ENCODE measurements at places on chromosomes 5 and 9.

GRCh38 chr5:176658007-176658599 lies 10.8 kb downstream of the TSPAN17 start:
- peak; percentile 56 for DNase-seq

- no peak for DNase-seq
Measured at GRCh38 chr9:130518943-130519799, 60.2 kb upstream of the FUBP3 start.

DNA sequence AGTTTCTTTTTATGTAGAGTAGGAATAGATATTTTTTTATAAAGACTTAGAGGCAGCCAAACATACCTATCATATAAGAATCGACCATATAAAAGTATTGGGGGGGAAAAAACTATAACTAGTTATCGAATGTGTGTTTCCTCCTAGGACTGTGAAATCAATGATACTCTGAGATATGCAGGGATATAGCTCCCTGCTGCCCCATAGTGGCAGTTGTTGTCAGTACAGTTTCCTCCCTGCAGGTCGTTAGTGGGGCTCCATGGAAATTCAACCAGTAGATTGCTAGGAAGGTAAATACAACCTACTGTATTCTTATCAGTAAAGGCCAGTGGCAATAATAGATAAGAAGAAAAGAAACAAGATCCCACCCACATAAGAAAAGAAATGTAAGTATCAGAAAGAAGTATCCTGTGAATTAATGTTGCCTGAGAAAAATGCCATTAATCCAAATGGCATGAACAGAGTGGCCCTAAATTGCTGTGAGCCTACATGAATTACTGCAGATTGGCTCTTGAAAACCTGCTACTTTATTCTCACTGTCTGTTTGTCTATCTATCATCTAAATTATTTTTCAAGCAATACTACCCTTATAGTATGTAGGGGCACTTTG lies 136.9 kb upstream of the FBN2 start:
- DNase-seq: no peak

DNA sequence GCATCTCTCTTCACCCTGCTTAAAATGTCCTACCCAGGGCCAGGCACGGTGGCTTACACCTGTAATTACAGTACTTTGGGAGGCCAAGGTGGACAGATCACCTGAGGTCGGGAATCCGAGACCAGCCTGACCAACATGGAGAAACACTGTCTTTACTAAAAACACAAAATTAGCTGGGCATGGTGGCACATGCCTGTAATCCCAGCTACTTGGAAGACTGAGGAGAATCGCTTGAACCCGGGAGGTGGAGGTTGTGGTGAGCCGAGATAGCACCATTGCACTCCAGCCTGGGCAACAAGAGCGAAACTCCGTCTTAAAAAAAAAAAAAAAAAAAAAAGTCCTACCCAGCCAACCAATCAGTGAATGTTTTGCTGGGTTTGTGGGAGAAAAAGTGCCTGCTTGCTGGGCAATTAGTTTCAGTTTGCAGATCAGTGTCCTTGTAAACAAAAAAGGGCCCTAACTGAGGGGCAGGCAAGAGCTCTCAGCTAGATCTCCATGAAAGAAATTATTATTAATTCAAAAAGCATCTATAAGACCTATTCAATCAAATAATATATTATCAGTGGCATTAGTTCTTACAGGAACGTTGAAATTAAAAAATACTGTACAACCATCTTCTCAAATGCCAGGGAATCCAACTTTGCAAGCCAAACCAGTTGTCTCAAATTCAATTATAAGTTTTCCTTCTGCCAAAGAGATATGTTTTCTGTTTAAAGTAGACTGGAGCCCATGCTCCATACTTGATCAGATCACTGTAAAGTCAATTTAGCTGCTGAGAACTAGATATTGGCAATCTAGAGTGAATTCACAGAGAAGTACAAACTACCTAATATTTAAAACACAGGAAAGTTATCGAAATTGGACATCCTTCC lies 3.9 kb downstream of the MEGF9 start:
- DNase-seq: no peak

GRCh38 chr9:107178293-107178692 lies 104.8 kb upstream of the RAD23B start:
- DNase-seq: no peak

- DNase-seq: no peak
Measured at GRCh38 chr9:135644631-135645218, 5.4 kb upstream of the GLT6D1 start.

DNA sequence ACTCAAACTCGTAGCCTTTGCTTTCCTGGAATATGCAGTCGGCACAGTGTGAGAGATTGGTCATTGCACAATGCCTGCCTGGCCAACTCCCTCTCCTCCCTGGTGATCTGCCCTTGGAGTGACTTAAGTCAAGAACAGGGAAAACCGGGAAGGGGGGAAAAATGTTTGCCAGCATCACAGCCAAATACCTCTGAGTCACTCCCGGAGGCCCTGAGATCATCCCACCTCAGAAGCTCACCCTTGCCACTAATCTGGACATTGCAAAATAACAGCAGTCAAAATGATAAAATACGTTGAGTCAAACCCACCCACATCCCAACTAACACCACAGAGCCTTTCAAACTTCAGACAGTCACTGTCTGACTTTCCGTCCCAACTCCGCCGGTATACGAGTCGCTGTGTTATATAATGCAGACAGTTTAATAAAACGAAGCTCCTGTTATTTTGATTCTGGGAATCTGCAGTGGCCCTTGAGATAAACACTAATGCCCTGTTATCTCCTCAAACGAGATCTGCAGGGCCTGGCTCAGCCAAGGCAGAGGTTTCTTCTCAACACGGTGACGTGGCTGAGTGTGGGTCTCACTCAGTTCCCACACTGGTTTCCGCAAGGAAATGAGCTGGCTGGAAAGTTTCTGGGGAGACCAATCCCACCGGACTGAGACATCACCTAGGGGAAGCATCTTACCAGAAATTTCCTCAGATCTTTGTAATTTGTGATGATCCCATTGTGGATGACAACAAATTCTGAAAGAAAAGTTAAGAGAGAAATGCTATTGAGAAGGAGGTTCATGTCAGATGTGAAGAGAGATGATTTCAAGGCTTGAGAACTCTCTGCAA lies 22.1 kb downstream of the GFPT2 start:
- DNase-seq: no peak

DNA sequence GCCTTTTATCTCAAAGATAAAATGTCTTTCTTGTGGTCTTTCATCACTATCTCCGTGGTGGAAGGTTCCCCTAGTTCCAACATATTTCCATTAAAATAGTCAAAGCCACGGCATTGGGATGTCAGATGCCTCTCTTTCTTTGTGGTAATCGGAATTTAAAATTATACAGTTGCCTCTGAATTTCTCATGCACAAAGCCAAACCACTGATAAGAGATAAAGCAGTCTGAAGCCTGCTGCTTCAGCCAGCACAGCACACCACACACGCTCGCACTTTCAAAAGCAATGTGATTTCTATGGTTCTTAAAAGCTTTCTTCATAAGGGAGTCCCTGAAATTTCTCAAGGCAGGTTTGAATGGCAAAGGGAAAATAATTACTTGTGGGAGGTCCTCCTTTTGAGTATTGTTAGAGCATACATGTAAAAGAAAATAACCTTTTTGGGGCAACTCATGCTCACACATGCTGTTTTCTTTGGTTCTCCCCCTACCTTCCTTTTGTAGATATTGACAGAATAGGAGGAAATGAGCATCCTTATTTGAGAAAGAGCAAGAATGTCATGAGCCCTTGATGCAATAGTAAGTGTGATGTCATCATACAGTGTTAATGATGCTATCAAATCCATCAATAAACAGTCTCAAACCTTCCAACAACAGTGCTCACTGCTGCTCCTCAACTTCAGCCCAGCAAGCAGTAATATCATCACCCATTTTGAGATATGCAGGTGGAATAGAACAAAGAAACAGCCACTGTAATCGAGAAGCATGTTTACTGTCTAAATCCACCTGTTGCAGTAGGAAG lies 85.7 kb upstream of the PPP1R2B start:
- DNase-seq: no peak

GRCh38 chr5:80919678-80920196 lies 40.4 kb upstream of the RASGRF2 start:
- no peak for DNase-seq

DNA sequence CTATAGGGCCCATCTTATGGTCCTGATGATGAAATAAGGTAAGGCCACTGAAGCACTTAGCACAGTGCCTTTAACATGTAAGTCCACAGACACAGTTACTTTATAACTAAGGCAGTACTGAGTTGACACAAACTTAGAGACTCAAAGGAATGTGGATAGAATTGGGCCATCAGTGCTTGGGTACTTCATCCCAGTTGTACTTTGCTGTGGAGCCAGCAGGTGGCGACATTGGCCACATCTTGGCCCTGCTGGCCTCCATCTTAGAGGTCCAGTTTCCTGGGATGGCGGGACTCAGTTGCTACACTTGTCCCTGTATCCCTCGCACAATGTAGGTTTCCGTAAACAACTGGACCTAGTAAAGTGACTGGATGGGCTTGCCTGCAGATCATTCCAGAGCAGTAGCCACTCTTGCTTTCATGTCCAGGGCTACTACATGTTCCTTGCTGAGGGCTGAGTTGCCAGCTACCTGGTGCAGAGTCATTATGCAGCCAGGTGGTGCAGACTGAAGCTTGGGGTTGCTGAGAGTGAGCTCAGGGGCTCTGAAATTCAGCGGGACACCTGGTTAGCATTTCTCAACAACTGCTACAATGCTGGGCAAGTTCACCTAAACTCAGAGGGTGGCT lies 10.6 kb downstream of the MTAP start:
- DNase-seq: peak; percentile 60

All from T-helper 17 cell (primary cell).